Aortic smooth muscle cell (primary cell): ENCODE measurements at places on chromosomes 2 and 18. TPM values are rescaled to one million over a fixed set of nuclear protein-coding genes. Genes with fewer than 3 reads are reported as not detected.

The RSAD2 gene
- total RNA-seq, result 0.40 and 0.99 TPM in 2 replicates

The ANKRD53 gene
- total RNA-seq, result 0.37 and 0.40 TPM in 2 replicates

The CCDC88A gene
- total RNA-seq, result 34.3 and 36.7 TPM in 2 replicates

The MAB21L4 gene
- not detected in 2 replicates for total RNA-seq

The TFCP2L1 gene
- 0.26 and 0.31 TPM in 2 replicates for total RNA-seq

The CYP26B1 gene
- total RNA-seq, result 0.25 and 0.92 TPM in 2 replicates

The REEP1 gene
- 0.26 and 0.50 TPM in 2 replicates for total RNA-seq

The SLC5A7 gene
- not detected in 2 replicates for total RNA-seq

The MC4R gene
- not detected in 2 replicates for total RNA-seq

The TGFA gene
- total RNA-seq, result 0.06 TPM in 1 of 2 replicates, not detected in the other

The NT5DC4 gene
- total RNA-seq, result not detected in 2 replicates

The BCS1L gene
- 26.2 and 41.6 TPM in 2 replicates for total RNA-seq

The HADHB gene
- total RNA-seq, result 96.4 and 116 TPM in 2 replicates

The EHBP1 gene
- total RNA-seq, result 34.6 and 43.5 TPM in 2 replicates
